Heart right ventricle (tissue), 16 donors: ENCODE measurements at places on chromosomes 7 and 10. TPM values are rescaled to one million over a fixed set of nuclear protein-coding genes. Genes with fewer than 3 reads are reported as not detected.

DNA sequence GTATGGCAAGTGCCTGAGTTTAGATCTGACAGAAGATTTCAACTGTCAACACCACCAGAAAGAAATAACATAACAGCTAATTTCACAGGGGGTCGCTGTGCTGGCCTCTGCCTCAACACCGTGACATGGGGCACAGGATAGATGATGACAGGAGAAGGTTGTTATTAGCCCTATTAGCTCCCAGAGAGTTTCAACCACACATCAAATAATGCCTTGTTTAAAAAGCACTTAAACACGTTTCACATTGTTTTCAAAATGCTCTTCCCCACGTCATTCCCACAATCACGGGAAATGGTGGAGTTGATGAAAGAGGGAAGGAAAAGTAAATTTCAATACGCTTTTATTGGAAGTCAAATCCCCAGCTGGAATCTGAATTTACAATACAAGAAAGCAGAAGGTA lies 184.7 kb downstream of the MAGI2 start:
- DNase-seq = no peak

GRCh38 chr10:4885162-4885561 lies 59.2 kb downstream of the AKR1E2 start:
- DNase-seq = no peak

DNA sequence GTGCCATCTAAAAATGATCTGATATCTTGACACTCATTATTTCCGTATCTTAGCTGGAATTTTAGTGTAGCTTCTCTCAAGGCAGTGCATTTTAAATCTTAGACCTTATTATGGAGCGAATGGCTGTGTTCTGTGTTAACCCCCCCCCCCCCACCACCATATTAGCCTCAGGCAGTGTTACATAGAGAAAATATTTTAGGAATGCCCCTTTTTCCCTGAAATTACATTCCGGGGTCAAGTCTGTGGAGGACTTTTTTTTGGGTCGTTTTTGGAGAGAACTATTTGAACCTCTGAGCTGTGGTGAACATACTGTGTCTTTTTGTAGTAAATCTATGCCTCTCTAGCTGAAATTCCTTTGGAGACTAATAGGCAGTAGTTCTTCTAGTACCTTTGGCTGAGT lies 3.1 kb downstream of the CCDC126 start:
- no peak for DNase-seq

DNA sequence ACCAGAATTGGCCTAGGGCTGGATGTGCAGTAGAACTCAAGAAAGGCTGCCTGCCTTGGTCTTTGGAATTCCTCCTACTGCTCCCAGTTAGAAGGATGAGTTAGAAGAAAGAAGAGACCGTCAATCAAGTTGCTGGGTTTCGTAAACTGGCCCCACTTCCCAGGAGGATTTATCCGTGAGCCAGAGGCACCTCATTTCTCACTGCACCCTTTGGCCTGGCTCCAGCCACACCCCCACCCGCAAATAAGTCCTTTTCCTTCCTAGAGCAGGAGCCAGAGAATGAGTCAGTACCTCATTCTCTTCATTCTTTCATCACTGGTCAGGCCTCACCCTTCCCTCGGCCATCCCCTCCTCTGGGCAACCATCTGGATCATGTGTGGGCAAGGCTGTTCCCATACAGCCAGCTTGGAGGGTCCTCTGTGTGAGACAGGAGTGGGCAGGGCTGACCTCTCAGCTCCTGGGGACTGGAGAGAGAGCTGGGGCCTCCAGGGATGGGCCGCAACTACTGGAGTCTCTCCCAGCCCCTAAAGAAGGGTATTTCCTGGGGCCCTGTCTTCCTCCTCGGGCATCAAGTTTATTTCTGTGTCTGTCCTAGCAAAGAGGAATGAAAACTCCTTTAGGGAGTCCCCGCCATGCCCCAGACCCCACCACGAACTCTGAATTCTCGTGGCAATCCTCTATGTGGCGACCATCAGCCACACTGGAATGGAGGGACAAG lies 87.2 kb upstream of the DUSP5 start:
- no peak for DNase-seq

The ACTR3C gene
- 3.5 TPM for total RNA-seq

The PTPRN2 gene
- total RNA-seq = 1.6 TPM
